ENCODE measurements at places on chromosomes 1 and 21.
A peak's percentile ranks its signal among the peaks of the same experiment; 100 is the strongest.

GRCh38 chr1:20220036-20220435 is 33.7 kb upstream of the PLA2G2C start:
- no peak for DNase-seq

GRCh38 chr21:27154451-27155129 is 187.7 kb upstream of the ADAMTS5 start:
- DNase-seq: peak; percentile 42

- no peak for DNase-seq
Measured at GRCh38 chr1:233668146-233668724, 54.3 kb downstream of the KCNK1 start.

GRCh38 chr21:37128076-37128475 is 55.0 kb downstream of the TTC3 start:
- DNase-seq: no peak

GRCh38 chr1:228416217-228416933 is at the start of gene TRIM17:
TSS of gene TRIM17 (minus strand) at chr1:228416861. CDS start at chr1:228415072, 1,789 bp downstream.
- DNase-seq: peak; percentile 30

- peak; percentile 68 for DNase-seq
Measured at GRCh38 chr1:203744075-203744972, 20.7 kb upstream of the LAX1 start.

DNA sequence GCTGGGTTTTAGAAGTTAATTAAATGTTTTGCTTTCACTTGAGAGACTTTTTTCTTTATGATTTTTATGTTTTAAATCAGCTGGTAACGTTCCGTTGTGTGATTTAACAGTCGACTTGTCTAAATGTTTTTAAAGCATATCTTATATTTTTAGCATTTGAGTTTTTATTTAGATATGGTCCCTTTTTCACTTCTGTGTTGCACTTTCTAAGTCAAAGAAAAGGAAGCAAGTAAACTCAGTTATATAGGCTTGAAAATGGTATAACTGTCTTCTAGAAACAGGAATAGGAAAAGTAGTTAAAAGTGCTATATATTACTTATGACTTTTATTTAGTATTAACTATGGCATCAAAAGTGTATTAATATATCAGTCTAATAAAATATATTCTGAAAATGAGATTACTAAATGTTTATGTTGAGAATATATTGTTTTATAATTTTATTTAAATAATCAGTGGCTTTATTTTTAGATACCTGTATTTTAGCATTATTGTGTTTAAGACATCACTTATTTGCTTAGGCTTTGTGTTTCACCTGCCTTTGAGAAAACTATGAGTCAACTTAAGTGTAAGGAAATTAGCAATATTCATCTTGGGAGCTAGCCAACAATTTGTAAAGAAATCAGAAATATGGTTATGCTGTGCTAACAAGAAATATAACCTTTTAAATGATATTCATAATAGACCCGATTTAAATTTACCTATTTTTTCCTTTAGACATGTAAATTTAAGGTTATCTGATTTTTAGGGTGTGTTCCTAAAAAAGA is 60.5 kb downstream of the RABGAP1L start:
- no peak for DNase-seq

DNA sequence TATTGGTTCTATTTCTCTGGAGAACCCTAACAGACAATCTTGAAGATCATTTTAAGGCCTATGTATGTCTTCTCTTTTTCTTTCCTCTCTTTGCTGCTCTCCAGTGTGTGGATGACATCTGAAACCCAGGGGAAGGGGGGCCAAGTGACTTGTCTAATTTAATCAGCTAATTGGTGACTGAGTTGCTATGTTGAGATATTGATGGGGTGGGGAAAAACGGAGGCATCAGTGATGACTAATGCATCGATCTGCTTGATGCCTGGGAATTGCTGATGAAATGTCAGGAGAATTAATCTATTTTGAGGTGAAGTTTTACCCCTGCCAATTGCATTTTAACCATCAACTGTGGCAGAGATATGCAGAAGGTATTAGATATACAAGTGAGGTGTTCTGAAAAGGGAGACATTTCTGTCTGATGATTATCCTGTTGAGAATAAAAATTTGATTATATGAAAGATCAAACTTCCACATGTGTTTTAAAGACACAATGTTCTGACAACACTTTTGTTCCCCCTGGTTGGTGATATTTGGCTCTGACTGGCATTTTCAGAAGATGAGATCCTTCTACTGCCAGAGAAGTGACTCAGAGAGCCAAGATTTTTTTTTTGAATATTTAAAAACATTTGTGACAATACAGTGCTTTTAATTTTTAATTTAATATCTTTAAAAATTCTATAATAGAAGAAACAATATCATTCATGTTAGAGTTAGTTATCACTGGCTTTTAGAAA is 18.7 kb upstream of the PTGFR start:
- no peak for DNase-seq

DNA sequence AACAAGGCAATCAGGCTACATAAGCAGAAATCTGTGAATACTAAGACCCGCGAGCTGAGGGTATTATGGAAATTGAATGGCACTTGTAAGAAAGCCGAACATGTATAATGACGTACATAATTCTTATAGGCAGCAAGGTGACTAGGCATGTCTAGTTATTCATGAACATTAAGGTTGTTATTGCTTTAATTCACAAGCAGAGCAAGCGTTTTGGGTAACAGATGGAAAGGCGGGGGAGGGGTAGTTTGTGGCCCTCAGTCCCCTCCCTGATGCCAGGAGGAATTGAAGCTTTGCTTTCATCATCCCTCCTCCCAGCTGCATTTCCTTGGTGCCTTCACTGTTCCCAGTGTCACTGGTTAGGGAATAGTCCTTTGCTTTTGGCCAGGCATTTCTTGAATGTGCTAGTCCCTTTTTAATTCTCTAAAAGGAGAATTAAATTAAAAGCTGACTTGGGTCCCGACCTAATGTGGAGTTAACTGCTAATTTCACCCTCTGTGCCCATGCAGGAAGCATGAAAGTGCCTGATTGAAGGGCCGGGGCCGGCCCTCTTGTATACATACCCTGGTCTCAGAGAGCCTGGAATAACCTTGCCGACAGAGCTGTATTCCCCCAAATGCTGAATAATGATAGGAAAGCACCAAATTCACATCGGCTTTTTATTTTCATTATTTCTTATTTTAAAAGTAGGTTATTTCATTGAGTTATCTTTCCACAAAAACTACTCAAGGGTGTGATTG is 42.5 kb downstream of the RYR2 start:
- no peak for DNase-seq

DNA sequence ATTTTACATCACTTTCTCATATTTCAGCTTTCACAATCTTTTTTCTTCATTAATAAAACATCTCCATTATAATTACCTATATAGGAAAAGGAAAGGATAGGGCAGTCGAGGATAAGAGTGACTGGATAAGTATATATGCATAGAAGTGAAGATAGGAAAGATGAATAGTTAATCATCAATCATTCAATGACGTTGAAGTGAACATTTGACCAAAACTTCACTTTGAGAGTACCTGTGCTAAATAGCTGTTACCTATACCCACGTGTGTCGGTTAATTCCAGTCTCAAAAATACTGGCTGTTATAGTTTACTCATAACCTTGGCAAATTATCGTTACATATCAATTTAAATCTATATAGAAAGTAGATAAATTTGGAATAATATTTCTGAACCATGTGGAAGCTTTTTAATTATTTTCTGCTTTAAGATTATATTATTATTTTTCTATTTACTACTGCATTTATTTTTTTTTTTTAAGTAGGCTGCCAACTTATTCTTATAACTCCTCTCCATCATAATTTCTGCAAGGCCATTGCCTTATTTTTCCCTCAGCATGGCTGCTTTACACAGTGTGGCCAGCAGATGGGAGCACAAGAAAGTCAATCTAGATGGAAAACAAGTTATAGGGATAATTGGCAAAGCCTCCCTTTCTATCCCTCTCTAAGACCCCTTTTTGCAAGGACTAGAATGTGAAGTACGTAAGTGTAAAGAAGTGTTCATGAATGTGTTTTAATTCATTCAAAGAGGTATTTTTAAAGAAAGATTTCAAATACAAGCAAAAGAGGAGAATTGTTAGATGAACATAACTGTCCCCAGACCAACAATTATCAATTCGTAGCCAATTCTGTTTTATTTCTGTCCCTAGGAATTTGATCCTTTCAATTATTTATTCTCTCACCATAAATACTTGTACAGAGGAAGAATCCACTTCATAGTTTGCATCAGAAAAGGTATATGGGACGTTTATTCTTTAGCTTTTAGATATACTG is 290.4 kb downstream of the KCNT2 start:
- no peak for DNase-seq

DNA sequence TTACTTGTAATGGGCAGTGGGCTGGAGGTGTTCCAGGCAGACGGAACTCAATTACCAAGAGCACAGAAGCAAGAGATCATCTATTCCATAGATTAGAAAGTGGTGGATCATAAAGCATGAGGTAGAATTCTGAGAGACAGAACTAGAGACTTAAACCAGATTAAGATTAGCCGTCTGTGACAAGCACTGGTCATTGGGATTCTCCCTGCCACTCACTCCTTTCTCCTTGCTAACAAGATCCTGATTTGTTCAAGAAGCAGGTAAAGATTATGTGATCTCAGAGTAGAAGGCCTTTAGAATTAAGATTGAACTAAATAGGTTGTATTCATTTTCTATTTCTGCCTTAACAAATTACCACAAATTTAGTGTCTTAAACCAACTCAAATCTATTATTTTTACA is 1.5 kb upstream of the HSPA13 start:
- DNase-seq: no peak

DNA sequence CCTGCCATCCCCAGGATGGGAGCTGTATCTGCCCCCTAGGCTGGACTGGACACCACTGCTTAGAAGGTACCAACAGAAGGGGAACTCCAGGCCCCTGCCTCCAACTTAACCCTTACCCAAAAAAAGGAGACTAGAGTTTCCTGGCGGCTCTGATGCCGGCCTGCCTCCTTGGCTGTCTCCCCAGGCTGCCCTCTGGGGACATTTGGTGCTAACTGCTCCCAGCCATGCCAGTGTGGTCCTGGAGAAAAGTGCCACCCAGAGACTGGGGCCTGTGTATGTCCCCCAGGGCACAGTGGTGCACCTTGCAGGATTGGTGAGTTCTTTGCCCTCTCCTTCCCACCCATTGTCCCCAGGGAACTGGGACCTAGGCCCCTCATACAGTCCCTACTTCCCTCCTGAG is 8.1 kb upstream of the LRRC71 start:
- no peak for DNase-seq

DNA sequence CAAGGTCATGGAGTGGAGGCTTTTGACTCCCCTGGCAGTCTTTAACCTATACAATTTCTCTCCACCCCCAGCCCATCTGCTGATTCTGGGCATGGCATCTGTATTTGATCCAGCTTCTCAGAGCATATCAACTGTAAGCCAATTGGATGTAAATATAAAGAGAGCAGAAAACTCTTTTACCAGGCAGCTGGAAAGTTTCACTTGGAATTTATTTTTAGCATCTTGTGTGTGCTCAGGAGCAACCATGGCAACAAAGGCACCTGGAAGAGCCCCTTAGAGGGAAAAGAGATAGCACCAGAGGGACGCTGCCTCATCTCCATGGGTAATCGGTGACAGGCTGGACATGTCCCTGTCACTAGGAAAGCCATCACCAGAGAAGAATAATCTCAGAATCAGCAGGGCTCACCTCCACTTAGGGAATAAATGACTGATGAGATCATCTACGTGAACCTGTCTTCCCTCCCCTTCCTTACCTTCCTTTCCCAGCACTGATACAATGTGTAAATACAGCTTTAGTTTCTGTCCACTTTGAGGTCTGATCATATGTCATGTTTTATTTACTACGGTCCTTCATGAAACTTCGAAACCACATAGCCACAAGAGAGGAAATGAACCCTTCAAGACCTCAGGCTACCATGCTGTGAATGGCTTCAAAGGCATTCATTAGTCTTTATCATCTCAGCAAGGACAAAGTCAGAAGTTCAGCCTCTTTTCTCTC is 25.3 kb upstream of the SIPA1L2 start:
- no peak for DNase-seq

- DNase-seq: no peak
Measured at GRCh38 chr1:236141447-236142252, 689 bp upstream of the GPR137B start.

DNA sequence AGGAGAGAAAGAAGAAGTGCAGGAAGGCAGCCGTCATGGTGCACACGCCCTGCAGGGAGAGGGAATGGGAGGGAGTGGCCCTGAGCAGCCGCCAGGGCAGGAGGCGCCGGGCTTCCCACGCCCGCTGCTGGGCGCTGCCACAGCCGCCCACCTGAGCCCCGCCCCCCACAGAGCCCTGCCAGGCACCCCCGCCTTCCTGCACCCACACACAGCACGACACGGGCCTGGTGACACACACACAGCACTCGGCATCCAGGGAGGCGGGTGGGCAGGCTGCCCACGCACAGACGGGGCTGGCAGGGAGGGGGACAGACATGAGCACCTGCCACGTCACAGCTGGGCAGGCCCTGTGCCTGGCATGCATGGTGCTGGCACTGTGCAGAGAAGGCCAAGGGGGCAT is 27.5 kb downstream of the ADGRB2 start:
- DNase-seq: peak; percentile 52

DNA sequence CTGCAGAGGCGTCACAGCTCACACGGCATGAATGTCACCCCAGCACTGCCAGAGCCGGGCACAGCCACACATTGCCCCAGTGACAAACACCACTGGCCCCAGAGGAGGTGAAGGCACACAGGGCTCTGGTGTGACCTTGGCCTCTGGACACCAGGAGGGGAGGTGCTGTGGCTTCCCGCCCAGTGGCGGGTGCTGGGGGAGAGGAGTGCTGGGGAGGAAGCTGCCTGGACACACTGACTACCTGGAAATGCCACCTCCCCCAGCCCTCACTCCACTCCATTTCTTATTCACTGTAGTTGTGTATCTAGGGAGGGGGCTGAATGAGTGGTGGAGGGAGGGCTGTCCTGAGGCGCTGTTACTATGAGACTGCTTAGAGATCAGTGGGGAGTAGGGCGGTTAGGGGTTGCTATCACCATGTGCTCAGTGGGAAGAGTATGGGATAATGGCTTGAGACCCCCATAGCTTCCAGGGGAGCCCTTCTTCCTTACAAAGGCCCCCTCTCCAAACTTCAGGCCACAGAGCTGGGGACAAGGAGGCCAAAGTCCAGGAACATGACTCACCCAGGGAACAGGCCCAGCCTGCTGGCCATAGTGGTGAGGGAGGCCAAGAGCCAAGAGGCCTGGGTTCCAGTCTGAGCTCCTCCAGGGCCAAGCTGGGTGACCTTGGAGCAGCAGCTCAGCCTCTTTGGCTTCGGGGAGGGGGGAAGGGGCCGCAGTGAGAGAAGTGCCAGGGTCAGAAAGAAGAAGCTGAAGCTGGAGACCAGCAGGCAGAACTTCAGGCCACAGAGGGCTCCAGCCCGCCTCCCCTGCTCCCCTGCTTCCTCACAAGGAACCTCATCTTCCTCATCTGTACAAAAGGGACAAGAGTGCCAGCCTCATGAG is 40.1 kb downstream of the AHDC1 start:
- peak; percentile 87 for DNase-seq

- DNase-seq: no peak
Measured at GRCh38 chr1:15668089-15668754, 15.9 kb upstream of the PLEKHM2 start.

Measured in right cardiac atrium (tissue), 5 donors.